LHCN-M2 (cell line): ENCODE measurements at places on chromosomes 5 and 9. TPM values are rescaled to one million over a fixed set of nuclear protein-coding genes. Genes with fewer than 3 reads are reported as not detected.

GRCh38 chr5:181069767-181070491, 29.9 kb downstream of the BTNL9 start:
- DNase-seq = no peak

DNA sequence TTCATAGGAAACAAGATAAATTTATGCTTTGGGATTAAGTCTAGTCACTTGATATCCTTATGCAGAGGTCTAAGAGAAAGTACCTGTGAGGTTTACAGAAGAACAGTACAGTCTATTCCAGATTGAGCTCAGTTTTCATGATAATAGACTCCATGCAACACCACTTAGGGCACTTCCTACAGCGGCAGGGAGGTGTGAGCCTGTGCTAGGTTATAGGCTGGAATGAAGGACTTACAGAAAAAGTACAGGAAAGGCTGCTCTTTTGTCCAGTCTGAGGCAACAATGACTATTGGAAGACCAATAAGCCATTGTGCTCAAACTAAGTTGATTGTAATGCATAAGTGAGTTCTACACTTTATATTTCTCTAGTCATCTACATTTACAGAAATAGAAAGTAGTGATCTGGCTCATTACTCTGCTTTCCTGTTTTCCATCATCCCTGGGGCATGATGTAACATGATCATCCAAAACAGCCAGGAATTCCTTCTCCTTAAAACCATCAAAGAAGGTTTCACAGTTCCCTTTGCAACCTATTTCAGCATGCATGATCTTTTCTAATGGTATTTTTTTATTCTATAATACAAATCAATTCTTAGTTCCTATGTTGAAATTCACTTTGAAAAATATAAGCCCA, 322.8 kb downstream of the SLF1 start:
- DNase-seq = peak; percentile 15

The SPATA31A3 gene
- total RNA-seq = not detected in 2 replicates

GRCh38 chr5:72018143-72018803, 89.0 kb upstream of the MAP1B start:
- peak; percentile 26 for DNase-seq

- no peak for DNase-seq
These were observed 63.4 kb upstream of the BARHL1 start for GRCh38 chr9:132519033-132519432.

The OTP gene
- total RNA-seq = not detected in 2 replicates

The TLX3 gene
- not detected in 2 replicates for total RNA-seq

DNA sequence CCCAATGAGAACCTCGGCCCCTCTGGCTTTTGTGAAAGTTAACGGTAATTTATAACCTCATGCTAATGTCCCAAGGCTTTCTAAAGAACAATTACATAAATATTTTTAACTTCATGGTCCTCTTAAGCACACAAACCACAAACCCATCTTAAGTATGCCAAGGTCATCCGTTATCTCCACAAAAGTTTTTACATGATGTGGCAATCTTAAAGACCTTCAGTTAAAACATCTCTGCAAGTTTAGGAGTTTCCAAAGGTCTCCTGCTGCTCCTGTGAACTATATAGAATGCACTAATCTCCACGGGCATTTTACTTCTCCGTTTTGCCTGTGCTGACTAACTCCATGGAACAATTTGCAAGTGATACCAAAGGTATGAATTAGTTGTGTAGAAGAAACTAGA, 228.2 kb downstream of the TLE1 start:
- no peak for DNase-seq

The POU5F2 gene
- total RNA-seq = 0.13 and 0.29 TPM in 2 replicates

The AQP7 gene
- total RNA-seq = not detected in 2 replicates

The ADCY2 gene
- total RNA-seq = not detected in 2 replicates

DNA sequence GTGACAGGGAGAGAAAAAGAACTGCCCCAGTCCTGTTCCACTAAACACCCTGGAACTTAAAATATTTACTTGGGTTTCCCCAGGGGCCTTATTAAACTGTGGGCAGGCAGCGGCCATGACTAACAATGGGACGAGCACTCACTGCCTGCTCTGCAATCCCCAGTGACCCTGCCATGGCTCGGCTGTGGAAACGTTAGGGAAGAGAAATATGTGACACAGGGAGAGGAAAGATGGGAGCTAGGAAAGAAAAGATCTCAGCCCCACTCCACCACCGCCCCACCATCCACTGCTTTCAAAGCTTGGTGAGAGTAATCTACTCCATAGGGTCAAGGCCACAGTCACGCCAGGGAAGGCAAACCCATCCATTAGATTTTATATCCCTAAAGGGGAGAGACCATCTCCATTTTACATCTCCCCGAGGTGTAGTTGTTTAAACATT, 117.6 kb downstream of the EFNA5 start:
- peak; percentile 92 for DNase-seq

The TRIP13 gene
- 64.7 and 65.9 TPM in 2 replicates for total RNA-seq

DNA sequence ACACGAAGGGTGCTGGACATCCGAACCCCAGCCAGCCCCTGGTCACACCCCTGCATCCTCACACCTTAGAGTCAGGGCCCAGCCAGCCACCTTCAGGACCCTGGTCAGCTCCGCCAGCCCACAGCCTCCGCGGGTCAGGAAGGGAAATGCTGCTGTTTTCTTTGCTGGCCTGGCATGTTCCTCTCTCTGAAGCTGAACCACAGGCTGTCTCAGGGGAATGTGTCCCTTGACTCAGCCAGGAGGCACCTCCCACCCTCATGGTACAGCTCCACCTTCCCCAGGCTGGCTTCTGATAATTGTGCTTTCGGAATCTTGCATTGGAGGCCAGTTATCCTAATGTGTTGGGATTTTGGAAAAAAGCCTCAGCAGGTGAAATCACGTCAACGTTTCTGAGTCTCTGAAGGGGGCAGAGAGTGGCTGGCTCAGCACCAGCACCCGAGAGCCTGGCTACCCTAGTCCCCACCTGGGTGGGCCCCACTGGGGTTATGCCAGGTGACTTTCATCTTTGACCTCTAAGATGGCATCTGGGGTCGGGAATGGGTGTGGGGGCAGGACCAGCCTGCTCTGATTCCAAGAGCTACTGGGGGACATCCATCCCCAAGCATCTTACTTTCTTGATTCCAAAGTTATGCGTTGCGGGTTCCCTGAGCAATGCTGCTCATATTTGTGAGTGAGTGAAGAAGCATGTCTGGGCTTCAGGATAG, 9.8 kb upstream of the OLFM1 start:
- DNase-seq = peak; percentile 8

- no peak for DNase-seq
These were observed 18.2 kb downstream of the GFPT2 start for GRCh38 chr5:180334751-180335613.

The ANGPTL2 gene
- total RNA-seq = 13.5 and 36.2 TPM in 2 replicates

DNA sequence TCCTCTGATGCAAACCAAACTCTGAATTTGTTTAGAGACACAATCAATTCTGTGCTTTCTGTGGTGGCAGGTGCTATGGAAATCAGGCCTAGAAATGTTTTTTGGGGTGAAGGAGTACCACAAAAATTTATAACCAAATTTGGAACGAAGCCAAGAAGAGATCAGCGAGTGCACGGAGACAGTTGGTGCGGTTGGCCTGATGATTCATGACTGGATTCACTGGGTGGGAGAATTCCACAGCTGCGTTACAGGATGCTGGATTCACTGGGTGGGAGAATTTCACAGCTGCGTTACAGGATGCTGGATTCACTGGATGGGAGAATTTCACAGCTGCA, 135.6 kb upstream of the IRX4 start:
- no peak for DNase-seq

GRCh38 chr5:107805824-107806223, 135.1 kb upstream of the EFNA5 start:
- DNase-seq = no peak

DNA sequence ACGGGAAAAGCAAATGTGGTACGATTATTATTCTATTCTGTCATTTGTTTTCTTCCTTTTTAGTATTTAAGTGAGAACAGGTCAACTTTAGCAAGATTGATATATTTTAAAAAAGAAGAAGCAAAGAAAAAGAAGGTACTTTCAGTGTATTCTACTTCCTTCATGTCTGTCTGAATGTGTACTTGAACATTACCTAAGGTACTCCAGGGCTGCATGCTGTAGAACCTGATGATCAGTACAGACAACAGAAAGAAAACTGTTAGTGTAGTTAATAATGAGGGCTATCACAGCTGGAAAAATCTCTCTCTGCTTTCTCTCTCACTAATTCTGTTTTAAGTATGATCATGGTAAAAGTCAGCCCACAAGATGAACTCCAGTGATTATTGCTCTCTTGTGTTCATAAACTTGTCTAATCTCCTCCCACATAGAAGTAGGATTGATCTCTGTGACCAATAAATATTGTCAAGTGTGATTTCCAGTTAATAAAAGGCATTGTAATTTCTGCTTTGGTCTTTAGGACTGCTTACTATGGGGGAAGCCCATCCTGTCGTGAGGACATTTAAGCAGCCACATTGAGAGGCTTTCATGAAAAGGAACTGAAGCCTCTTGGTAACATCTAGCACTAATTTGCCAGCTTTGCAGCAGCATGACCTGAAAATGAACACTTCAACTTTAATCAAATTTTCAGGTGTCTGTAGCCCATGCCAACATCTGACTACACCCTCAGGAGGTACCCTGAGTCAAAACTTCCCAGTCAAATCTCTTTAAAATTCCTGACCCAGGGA, 864.0 kb upstream of the ACO1 start:
- no peak for DNase-seq

- DNase-seq = no peak
These were observed 177.9 kb downstream of the CETN3 start for GRCh38 chr5:90231688-90232087.

The ADAMTS16 gene
- total RNA-seq = 1.6 and 2.6 TPM in 2 replicates
